ENCODE measurements at places on chromosomes 3 and 15. TPM values are rescaled to one million over a fixed set of nuclear protein-coding genes. Genes with fewer than 3 reads are reported as not detected.

GRCh38 chr3:164604687-164605086 lies 473.6 kb downstream of the SI start:
- DNase-seq: no peak

- peak; percentile 39 for DNase-seq
Observed at GRCh38 chr3:10223676-10224639, 24.3 kb upstream of the TATDN2 start.

Gene CYP8B1
- not detected for total RNA-seq

DNA sequence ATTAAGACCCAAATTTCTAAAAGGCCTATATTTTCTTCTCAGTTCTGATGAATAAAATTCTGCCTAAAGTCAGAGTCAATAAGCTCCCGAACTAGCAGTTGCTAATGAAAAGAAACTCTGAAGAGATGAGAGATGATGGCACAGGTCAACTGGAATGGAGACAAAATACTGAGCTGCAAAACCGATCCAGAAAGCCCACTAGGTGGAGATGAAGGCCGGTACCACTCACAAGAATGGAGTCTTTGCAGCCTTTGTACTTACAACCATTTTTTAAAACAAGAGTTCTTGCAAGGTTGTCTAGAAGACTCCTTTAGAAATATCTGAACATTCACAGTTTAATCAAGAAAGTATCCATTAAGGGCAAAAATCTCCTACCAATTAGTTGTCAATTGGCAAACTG lies 119.9 kb upstream of the TJP1 start:
- DNase-seq: no peak

DNA sequence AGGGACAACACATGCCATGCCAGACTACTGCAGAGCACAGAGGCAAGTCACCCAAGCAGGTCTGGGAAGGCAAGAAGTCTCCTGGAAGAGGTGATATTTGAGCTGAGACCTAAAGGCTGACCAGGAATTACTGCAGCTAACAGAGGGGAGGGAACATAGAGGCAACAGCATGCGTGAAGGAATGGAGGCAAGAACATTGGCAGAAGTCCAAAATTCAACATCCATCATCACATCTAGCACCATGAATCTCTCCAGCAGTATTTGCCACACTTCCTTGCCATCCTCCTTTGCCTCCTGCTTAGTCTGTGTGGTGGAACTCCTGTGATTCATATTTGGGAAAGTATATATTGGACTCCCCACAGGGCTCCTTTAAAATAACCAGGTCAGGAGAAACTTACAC lies 870 bp upstream of the TSEN2 start:
- DNase-seq: no peak
